ENCODE measurements at places on chromosomes 7 and 10. TPM values are rescaled to one million over a fixed set of nuclear protein-coding genes. Genes with fewer than 3 reads are reported as not detected.

The OPN4 gene
- not detected for total RNA-seq

The MUC3A gene
- total RNA-seq = not detected

The MSMB gene
- not detected for total RNA-seq

The COBL gene
- not detected for total RNA-seq

The TAS2R41 gene
- total RNA-seq = not detected

The RASSF4 gene
- total RNA-seq = 6.8 TPM

The BMI1 gene
- 43.2 TPM for total RNA-seq

The ACTA2 gene
- total RNA-seq = 2,598 TPM

The HOXA11 gene
- total RNA-seq = 41.9 TPM

The CTAGE4 gene
- total RNA-seq = 0.43 TPM

The AGMO gene
- not detected for total RNA-seq

The TIAL1 gene
- 40.9 TPM for total RNA-seq

The UPK3BL1 gene
- total RNA-seq = 7.3 TPM

The CALML3 gene
- total RNA-seq = not detected

The IL15RA gene
- total RNA-seq = 3.0 TPM

The VIPR2 gene
- not detected for total RNA-seq

The PAPOLB gene
- not detected for total RNA-seq

The HOXA9 gene
- total RNA-seq = 17.1 TPM

The ACBD7 gene
- total RNA-seq = 1.3 TPM

The IDI2 gene
- total RNA-seq = not detected

The STEAP4 gene
- under 0.01 TPM for total RNA-seq

The CALD1 gene
- 1,676 TPM for total RNA-seq

The HEPACAM2 gene
- not detected for total RNA-seq

The OR6V1 gene
- not detected for total RNA-seq

The ZNF722 gene
- not detected for total RNA-seq
